ENCODE measurements at places on chromosomes 3 and 15.
A peak's percentile ranks its signal among the peaks of the same experiment; 100 is the strongest.

DNA sequence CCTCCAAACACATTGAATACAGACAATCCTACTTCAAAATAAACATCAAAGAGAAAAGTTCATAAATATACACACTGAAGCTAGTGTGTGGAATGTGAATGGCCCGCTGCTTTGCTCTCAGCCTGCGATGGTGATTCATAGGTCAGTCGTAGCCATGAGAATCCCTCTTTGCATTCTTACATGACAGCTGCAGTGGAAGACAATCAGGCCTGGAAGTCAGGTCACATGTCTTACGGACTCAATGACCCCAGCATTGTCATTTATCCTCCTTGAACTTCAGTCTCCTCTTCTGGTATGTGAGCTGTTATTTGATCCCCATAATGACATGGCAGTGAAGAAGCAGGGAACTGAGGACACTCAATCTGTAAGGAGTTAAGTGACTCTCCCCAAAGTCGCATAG, 217.8 kb upstream of the EOMES start:
- no peak for DNase-seq

- no peak for DNase-seq
Observed at GRCh38 chr3:172595664-172596393, 72.6 kb upstream of the TNFSF10 start.

GRCh38 chr15:55627730-55628368, 39.7 kb upstream of the PYGO1 start:
- no peak for DNase-seq

- no peak for DNase-seq
Observed at GRCh38 chr3:187954516-187954872, 199.5 kb upstream of the LPP start.

- DNase-seq, result no peak
Observed at GRCh38 chr3:22691407-22691806, 511.7 kb upstream of the UBE2E2 start.

- no peak for DNase-seq
Observed at GRCh38 chr3:163951397-163951987, 1126.8 kb downstream of the SI start.

DNA sequence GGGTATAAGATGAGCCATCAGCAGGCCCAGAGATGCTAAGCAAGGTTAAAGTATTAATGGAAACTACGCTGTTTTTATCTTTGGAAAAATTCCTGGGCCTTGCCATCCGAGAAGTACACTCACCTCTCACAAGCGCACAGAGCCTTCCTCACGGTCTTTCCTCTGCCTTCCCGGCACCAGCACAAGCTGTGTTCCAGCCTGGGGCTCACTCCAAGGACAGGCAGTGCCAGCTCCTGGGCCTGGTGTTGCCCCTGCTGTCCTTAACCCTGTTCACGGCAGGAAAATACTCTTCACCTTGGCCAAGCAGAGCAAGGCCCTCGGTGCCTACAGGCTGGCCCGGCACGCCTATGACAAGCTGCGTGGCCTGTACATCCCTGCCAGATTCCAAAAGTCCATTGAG, 14.3 kb upstream of the RHO start:
- DNase-seq, result no peak

DNA sequence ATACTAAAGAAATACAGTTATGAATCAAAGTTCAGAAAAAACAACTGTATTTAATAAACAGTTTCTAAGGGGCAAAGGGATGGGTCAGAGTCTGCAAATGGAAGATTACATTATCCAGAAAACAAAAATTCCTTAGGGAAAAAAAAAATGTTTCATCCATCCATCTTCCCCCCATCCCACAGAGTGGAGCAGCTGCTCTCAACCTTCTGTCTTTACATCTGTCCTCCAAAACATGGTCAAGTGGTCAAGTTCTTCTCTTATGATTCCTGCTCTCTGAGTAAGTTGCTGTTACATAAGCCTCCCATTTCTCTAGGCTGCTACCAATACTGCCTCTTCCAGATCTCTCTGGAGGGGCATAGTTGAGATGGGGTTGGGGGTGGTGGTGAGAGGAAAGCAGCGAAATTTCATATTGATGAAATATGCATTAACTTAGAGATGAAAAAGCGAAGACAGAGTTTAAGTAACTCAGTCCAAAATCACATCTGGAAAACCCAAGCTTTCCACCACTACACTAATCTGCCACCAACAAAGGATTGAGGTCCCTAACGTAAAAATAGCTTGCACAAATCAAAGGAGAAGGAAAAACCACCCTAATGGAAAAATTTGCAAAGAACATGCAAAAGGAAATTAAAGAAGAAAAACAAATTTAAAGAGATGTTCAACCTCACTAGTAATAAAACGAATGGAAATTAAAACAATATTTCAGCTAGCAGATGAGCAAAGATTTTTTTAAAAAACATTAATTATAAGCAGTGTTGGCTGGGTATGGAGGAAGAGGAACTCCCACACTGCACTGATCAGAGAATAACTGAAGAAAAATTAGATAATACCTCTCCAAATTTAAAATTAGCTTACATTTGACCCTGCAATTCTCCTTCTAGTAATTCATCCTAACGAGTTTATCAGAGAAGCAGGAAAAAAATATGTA, 109.5 kb downstream of the ST8SIA2 start:
- DNase-seq, result no peak

GRCh38 chr15:20352241-20353200, 189.1 kb downstream of the GOLGA6L6 start:
- DNase-seq, result no peak

- DNase-seq, result no peak
Observed at GRCh38 chr3:31408720-31409119, 124.0 kb upstream of the STT3B start.

DNA sequence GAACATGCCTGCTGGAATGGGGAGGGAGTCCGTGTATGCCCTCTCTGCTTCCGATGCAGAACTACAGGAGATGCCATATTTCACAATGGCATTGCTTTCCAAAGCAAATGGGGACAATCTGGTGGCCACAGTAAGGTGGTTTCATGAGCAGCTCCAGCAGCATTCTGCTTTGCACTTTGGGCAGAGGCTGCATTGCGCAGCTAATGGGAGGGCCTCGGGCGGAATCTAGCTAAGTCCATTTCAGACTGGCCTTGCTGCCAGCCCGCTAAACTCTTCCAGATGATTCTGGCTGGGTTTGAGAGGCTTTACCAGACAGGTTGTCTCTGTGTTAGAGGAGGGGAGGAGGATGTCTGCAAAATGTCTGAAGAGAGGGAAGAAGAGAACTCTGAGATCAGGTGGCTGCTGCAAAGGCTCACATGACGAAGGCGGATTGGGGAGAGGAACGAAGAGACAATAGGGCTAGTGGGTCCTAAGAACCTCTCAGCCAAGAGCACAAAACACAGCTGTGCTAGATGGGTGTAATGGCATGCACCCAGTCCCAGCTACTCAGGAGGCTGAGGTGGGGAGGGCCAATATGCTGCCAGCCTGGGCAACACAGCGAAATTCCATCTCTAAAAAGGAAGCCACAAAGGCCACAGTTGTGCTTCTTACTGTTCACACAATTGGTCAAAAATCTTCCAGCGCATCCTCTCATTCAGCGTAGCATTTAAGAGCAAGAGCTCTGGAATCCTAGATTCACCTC, 63.7 kb downstream of the BDH1 start:
- DNase-seq, result no peak

DNA sequence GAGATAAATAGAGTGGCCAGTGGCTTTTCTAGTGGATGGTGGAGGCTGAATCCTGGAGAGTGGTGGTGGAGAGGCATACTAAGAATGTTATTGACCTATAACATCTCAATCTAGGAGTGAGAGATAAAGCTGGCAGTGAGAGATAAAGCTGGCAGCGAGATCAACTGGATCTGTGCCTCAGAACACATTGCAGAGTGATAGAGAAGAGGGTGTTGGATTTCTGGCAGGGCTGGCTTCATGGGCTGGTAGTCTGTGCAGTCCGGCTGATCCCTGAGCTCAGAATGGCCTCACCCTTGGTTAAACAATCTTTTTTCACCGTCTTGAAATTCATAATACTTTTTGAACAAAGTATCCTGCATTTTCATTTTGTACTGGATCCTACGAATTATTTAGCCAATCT, 221.2 kb downstream of the NLGN1 start:
- DNase-seq, result no peak

GRCh38 chr3:145776782-145777408, 384.1 kb downstream of the PLOD2 start:
- no peak for DNase-seq

- DNase-seq, result no peak
Observed at GRCh38 chr3:60770532-60770931, 480.7 kb downstream of the FHIT start.

DNA sequence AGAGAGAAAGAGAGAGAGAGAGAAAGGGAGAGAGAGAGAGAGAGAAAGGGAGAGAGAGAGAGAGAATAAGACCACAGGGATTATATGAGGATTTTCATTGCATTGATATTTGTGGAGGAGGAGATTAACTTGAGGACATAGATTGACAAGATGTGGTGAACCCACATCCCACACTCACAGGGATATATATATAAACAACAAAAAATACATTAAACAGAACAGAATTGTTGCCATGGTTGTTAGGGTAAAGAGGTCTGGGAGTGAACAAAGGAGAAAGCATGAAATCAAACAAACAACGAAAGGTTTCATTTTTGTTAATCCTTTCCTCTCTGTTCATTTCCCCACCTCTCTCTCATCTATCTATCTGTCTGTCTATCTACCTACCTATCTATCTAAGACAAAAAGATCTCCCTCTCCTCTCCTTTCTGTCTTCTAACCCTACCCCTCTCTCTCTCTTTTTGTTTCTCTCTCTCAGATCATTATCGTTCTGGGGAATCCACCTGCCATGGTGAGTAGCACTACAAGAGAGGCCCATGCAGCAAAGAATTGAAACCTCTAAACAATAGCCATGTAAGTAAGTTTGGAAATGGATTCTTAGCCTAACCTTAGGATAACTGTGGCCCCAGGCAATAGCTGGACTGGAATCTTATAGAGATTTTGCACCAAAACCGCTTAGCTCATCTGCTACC, 280.9 kb downstream of the RAP2B start:
- no peak for DNase-seq

DNA sequence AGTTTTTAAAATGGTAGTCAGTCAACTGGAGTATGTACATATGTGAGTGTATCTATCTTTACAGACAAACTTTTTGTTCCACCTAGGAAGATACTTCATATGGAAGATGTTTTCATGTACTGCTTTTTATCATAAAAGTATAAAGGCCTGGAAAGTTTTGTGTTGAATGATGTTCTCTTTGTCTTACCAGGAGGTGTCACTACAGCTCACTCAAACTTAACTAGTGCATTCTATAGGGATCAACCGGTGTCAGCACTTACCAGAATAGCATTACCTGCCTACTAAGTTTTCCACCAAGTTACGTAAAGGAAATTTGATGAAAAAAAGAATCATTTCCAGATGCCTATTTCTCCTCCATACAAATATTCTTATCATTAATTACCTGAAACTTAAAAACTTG, 522.6 kb upstream of the SEMA6D start:
- DNase-seq, result no peak

- no peak for DNase-seq
Observed at GRCh38 chr3:99627062-99627826, 11.2 kb upstream of the COL8A1 start.

GRCh38 chr15:39709941-39710340, 72.7 kb downstream of the FSIP1 start:
- DNase-seq, result no peak

DNA sequence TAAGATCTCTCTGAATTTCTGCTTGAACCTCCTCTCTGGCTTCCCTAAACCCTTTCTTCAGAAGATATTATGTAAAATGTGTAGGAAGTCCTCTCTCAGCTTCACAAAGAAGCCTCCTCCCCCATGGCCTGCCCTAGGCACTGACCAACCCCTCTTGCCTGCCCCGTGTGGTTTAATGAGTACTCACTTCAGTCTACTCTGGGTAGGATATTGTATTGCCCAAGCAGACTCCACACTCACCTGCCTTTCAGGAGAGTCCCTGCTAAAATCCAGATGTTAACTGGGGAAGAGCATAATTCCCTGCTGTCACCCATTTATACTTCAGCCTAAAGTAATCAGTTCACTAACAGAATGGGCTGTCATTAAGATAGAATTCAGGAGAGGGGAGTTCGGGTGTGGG, 2.6 kb upstream of the AGBL1 start:
- DNase-seq, result no peak

DNA sequence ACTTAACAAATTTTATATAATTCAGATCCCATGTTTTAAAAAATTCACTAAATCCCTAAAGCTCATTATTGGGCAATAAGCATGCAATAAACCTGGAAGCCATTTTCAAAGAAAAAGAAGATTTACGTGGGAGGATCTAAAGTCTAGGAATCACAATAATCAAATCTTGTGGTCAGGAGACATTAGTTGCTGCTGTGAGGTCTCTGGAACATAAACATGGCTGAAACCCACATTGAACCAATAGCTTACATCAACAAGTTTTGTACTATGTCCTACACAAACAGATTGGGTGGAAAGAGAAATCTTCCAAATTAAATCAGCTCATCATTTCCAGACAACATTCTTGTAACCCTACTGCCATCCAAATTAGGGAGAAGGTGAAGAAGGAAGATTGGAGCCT, 121.9 kb upstream of the EPHA3 start:
- no peak for DNase-seq

- no peak for DNase-seq
Observed at GRCh38 chr15:55197362-55197705, 593 bp upstream of the RSL24D1 start.

GRCh38 chr15:44729408-44730127, 6.8 kb upstream of the TRIM69 start:
- peak; percentile 11 for DNase-seq

DNA sequence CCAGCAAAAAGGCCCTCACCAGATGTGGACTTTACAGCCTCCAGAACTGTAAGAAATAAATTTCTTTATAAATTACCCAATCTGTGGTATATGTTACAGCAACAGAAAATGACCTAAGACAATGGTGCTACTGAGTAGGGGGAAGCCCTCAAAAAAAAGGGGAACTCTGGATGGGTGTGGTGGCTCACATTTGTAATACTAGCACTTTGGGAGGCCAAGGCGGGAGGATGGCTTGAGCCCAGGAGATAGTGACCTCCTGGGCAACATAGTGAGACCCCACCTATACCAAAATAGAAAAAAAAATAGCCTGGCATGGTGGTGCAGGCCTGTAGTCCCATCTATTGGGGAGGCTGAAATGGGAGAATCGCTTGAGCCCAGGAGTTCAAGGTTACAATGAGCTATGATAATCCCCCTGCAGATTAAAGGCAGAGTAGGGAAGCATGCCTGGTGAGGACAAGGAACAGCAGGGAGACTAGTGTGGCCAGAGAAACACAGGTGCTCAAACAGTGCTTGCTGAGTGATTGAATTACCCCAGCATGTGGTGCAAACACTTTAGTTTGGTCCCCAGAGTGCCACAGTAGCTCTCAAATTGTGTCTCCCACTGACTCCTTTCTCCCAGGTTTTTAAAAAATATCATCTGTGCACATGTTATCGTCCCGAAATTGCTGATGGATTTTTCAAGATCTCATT, 13.9 kb upstream of the USP3 start:
- DNase-seq, result no peak

DNA sequence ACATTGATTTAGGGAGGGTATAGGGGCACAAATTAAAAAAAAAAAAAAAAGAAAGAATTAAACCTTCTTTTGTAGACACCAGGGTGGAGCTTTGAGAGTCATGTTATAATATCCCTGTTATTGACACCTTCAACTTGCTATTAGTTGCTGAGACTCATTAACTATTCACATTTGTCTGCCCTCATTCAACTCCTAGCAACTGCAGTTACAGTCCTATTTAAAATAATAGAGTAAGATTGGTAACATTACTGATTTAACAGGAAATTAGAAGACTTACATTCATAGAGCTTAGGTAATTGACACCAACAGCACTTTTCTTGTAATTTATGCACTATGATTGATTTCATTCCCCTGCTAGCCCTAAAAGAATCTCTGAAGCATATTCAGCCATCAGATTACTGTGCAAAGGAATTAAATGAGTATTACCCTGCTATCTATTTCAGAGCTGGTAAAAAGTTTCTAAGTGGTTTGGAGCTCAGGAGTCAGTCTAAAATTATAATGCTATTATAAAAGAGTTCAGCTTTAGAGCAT, 148.8 kb upstream of the TBL1XR1 start:
- DNase-seq, result no peak
